ENCODE measurements at places on chromosomes 13 and 19. TPM values are rescaled to one million over a fixed set of nuclear protein-coding genes. Genes with fewer than 3 reads are reported as not detected.

Gene ZNF304
- total RNA-seq: 9.7 TPM

GRCh38 chr13:67042556-67042955 lies 187.6 kb downstream of the PCDH9 start:
- DNase-seq: no peak

GRCh38 chr13:61180234-61180633 lies 235.4 kb downstream of the PCDH20 start:
- no peak for DNase-seq

DNA sequence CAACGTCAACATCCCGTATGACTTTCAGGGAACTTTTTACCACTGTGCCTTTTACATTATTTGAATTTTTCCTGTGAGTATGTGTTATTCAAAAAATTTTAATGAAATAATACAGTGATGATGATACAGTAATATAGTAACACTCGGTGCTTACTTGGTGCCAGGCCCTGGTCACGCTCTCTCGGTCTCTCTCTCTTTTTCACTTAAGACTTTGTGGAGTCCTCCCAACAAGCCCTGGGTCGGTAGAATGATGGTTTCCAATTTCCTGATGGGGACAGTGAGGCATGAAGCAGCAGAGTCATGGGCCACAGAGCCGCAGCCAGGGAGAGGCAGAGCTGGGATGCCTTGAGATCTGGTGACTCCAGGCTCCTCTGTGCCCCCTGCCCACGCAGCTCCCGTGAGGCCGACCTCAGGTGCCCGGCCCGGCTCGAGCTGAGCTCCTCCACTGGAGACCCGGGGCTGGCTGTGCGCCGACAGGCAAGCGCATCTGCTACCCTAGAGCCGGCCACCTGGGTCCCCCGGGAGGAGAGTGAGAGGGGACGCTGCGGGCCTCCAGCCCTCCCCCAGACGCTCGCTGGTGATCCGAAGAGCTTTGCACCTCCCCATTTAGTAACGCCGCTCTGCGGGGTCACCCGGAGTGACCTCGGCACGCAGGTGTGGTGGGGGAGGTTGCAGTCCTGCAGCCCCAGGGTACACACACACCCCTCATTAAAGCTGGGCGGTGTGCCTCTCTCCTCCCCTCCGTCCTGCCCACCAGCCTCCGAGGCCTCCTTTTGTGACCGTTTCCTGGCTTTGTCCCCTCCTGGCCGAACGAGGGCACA lies 4.4 kb upstream of the SBK3 start:
- peak; percentile 90 for DNase-seq

- DNase-seq: no peak
Measured at GRCh38 chr19:18041054-18041453, 33.1 kb downstream of the ARRDC2 start.

GRCh38 chr13:44719857-44720671 lies 143.9 kb upstream of the TSC22D1 start:
- DNase-seq: peak; percentile 90

Gene RXFP2
- total RNA-seq: not detected

Gene IGFL3
- total RNA-seq: not detected

GRCh38 chr19:3785451-3785937 lies 687 bp downstream of the MATK start:
- no peak for DNase-seq

Gene WDR88
- not detected for total RNA-seq

Gene CGB8
- not detected for total RNA-seq

DNA sequence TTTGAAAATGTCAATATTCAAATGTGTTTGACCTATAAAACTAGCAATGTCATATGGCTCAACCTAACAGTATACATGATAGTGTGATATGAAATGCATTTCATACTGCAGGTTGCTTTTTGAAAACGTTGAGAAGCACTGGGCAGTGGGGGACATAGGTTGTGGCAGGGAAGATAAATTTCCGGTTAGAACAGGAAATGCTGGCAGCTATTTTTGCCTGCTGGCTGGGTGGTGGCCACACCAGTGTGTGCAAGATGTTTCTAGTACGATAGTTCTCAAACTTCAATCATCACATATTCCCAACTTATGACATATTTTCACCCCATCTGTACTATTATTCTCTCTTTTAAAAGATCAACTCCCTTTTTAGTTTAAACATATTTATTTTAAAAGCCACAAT lies 17.2 kb downstream of the FXYD5 start:
- no peak for DNase-seq

DNA sequence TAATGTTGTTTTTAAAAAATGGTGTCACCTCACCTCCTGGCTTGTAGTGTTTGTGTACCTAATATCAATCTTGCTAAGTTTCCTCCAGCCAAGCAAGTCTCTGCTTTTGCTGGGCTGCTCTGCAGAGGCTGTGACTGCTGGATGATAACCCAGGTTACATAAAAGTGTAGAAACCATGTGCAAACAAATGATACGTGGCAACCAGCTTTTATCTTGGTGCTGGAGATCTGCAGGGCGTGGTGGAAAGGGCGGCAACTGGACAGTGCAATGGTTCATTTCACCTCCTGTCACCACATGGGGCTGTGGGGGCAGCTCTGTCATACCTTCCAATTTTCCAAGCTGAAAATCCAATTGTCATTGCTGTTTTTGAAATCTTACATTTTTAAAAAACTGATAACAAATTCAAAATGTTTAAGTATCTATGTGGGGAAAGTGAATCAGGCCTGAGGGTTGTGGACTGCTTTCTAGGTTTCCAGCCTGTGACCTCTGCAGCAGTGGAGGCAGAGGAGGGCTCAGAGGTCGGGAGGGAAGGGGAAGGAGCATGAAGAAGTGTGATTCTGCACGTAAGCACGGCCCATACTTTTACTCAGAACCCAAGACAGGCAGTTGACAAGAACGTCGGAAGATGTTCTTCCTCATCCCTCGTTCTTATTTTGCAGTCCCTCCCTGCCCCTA lies 9.7 kb downstream of the GPR42 start:
- DNase-seq: no peak

- DNase-seq: no peak
Measured at GRCh38 chr13:50760751-50761150, 82.7 kb downstream of the DLEU7 start.

Gene ZNF98
- total RNA-seq: not detected

Gene SMAD9
- 17.6 TPM for total RNA-seq

GRCh38 chr19:33240181-33240771 lies 14.6 kb upstream of the SLC7A10 start:
- DNase-seq: no peak

DNA sequence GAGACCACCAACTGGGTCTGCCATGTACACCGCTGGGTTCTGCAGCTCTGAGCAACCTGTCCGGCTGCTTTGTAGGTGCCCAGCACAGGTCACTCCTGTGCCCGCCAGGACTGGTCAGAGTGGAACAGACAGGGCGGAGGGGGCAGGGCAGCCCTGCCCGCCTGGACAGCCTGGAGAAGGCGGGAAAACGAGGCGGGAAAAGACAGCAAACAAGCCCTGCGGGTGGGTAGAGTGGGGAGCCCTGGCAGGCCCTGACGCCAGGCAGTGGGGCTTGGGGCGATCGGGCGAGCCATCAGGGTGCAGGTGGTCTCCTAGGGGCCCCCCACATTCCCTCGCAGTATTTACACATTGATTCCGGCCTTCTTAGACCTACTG lies 533 bp upstream of the UHRF1 start:
- no peak for DNase-seq

- peak; percentile 5 for DNase-seq
Measured at GRCh38 chr13:24217601-24218281, 57.2 kb downstream of the SPATA13 start.

- no peak for DNase-seq
Measured at GRCh38 chr13:78323040-78323439, 280.3 kb downstream of the POU4F1 start.

DNA sequence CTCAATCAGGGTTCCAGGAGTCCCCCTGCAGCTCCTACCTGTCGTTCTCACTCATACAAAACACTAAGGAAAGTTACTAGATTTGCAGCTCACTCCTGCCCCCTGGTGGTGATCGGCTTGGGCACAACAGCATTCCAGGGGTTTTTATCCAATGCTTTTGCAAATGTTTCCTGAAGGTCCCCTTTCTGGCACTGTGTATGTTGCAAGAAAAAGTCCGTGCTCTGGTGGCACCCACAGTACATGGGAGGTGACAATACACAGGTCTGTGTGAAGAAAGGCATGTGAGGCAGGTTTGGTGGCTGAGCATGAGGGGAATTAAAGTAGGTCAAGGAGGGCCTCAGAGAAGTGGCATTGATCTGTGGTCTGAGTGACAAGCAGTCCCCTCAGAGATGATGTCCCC lies 8.6 kb upstream of the TYK2 start:
- DNase-seq: peak; percentile 85

DNA sequence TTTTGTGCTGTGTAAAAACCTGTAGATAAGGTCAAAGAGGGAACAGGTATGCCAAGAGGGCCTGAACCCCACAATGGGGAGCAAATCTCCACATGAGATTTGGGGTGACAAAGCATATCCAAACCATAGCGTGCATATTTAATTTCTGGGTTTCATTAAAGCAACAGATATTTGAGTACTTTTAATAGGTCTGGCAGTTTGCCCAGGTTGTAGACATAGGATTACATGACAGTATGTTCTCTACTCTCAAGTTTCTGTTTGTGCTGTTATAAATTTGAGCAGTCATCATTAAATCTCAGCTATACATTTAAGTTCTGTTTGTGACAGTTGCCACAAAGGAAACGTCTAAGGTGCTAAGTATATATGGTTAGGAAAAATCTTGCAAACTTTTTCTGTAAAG lies 236.4 kb downstream of the ATP8A2 start:
- DNase-seq: no peak

- no peak for DNase-seq
Measured at GRCh38 chr13:38384171-38384570, 34.5 kb downstream of the UFM1 start.

Gene FCER2
- total RNA-seq: not detected

DNA sequence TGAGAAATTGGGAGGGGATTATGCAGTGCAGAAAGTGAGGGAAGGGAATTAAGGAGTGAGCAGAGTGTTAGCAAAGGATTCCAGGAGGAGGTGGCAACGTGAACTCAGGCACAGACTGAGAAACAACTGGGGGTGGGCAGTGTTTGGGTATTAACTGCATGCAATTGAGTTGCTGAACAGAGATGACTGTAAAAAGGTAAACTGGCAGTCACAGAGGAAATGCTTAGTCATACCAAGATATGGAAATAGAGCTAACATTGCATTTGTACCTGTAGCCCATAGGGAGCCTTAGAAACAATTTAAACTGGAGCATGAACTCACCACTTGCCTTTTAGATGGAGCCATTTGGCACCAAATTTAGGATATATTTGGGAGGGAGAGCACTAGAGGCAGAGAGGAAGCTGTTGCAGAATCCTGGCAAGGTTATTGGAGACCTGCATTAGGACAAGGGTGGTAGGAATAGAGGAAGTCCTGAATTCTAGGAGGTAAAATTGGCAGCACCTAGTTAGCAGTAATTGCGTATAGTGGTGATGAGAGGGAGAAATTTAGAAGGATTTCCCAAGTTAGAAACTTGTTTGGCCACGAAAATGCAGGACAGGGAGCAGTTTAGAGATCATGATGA lies 100.6 kb upstream of the FRY start:
- peak; percentile 13 for DNase-seq

GRCh38 chr19:11563532-11563931 lies 4.5 kb upstream of the ELOF1 start:
- no peak for DNase-seq

GRCh38 chr13:74063533-74064100 lies 70.6 kb downstream of the KLF12 start:
- DNase-seq: no peak

DNA sequence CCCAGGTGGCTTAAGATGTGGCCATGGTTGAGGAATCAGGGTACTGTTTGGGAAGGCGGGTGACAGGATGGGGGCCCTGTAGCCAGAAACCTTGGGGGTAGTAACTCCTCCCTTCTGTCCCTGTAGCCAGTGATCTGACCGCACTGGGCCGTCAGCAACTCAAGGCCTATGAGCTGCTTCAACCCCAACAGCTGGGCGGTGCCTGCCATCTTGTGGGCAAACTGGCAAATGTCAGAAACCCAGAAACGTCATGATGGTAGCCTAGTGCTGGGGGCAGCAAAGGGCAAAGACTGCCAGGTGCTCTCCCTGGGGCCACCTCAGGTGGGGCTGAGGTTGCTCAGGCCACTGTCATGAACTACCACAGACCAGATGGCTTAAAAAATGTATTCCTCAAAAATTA lies 3.5 kb downstream of the COPE start:
- peak; percentile 38 for DNase-seq

- no peak for DNase-seq
Measured at GRCh38 chr19:3656073-3656746, 29.6 kb upstream of the CACTIN start.

Gene PLEKHF1
- 49.8 TPM for total RNA-seq

Gene NCR1
- not detected for total RNA-seq

- DNase-seq: no peak
Measured at GRCh38 chr19:47371261-47371660, 22.1 kb downstream of the DHX34 start.

DNA sequence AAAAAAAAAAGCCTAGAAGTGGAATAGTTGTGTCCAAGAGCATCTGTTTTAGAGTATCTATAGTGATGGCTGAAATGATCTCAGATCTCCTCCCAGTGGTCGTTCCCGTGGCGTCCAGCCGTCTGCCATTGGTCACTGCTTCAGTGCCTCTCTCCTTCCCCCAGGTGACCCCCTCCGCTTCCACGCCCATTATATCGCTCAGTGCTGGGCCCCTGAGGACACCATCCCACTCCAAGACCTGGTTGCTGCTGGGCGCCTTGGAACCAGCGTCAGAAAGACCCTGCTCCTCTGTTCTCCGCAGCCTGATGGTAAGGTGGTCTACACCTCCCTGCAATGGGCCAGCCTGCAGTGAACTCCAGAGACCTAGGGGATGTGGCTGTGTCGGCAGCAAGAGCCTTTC lies 1.9 kb downstream of the TSEN34 start:
- DNase-seq: no peak

DNA sequence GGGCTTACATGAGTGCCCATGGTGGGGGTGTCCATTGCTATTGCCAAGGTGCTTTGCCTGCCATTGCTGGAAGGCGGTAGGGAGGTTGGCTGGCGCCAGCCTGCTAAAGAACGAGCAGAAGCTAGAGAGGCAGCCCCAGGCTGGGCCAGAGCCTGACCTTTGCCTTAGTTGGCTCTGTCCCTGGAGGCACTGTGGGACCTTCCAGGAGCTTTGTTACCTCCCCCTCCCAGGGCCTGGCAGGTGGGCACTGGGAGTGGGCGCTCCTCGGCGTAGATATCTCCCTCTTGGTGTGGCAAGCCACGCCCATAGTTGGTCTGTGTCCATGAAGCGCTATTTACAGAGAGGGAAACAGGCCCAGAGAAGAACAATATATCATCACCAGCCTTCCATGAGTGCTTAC lies 2.3 kb upstream of the SLC25A42 start:
- no peak for DNase-seq

- DNase-seq: peak; percentile 89
Measured at GRCh38 chr13:24207841-24208667, 47.5 kb downstream of the SPATA13 start.

DNA sequence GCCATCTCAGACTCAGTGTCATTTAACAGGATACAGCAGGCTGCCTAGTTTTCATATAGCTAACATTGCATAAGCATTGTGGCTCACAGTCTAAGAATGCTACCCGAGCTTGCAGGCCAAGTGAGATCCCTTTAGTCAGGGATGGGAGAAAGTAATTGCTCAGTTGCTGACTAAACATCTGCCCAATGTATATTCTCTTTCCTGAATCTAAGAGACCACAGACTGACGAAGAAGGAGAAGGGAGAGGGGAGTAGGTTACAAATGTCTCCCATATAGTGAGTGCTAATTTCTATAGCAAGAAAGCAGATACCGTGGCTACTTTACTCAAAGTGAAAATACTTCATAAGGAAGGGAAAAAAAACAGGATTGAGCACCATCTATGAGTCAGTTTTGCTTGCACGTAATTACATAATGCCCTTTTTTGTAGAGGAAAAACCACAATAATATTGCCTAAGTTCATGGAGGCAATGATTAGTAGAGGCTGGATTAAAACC lies 453.9 kb downstream of the COG6 start:
- peak; percentile 97 for DNase-seq

Measured in fibroblast of the aortic adventitia (primary cell).